ENCODE measurements at places on chromosomes 6 and 20.

DNA sequence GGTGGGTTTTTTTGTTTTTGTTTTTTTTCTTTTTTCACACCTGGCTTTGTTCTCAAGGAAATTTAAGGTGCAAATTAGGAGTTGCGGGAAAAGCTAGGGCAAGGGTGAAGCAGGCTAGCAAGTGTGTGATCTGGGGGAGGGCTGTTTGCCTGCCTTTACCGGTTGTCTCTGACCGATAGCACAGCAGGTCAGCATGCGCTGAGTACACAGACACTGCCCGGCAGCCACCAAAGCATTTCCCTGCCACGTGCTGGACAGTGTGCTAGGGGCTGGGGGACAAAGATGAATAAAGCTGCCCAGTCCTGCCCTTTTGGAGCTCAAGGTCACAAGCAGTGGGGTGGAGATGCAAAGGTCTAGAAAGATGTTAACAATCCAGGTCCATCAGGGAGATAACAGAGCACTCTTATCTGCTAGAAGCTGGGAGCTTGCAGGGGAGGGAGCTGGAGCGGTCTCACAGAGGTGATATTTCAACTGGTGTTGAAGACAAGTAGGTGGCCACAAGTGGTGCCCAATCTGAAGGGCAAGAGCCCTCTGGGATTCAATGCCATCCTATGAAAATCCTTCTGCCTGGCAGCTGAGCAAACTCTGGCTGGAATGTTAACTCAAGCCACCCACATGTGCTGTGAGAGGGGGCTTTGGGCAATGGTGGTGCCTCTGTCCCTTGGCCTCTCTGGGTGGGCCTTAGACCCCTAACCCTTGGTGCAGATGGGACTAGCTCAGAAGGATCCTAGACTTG lies 24.5 kb downstream of the TTBK1 start:
- no peak for DNase-seq

GRCh38 chr20:50409495-50409894 lies 100.7 kb upstream of the PTPN1 start:
- DNase-seq = no peak

- DNase-seq = no peak
Observed at GRCh38 chr6:32483968-32484613, 44.4 kb downstream of the HLA-DRA start.

GRCh38 chr6:99393366-99393697 lies 663 bp downstream of the COQ3 start:
- DNase-seq = no peak

DNA sequence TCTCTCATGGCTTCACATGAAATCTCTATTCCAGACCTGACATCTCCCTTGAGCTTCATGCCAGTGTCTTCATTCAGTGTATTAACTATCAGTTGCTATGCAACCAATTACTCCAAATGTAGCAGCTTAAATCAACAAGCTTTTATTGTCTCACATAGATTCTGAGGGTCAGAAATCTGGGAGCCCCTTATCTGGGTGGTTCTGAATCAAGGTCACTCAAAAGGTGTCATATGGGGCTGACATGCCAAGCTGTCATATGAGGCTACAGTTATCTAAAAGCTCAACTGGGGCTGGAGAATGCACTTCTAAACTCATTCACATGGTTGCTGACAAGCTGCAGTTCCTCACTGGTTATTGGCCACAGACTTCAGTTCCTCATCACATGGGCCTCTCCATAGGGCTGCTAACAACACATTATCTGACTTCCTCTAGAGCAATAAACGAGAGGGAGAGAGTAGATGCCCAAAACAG lies 7.3 kb upstream of the CGA start:
- no peak for DNase-seq

GRCh38 chr20:8652396-8652795 lies 416.5 kb upstream of the PLCB4 start:
- DNase-seq = no peak

DNA sequence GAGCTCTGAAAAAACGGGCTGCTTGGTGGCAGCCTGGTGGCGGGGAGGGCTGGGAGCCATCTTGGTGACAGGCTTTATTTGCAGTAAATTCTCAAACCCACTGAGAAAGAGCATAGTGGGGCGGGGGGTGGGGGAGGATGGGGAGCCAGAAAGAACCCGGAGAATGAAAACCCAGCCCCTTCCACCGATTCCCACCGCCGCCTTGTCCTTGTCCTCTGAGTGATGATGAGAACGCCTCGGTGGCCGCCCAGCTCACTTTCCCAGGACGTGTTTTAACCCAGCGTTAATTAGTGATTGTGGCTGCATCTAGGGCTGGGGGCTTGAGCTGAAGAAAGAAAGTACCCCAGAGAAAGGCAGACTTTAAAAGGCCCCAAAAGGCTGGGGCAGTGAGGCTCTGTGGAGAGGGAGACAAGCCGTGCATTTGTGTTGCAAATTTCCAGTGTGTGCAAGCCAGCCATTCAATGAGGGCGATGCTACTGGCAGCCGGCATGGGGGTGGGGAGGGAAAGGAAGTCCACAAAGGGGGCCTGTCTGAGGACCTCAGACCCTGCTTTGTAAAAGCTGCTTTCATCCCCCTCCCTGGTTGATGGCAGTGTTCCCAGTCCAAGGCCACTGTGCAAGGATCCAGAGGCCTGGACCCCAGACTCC lies 6.2 kb upstream of the GHRH start:
- no peak for DNase-seq

DNA sequence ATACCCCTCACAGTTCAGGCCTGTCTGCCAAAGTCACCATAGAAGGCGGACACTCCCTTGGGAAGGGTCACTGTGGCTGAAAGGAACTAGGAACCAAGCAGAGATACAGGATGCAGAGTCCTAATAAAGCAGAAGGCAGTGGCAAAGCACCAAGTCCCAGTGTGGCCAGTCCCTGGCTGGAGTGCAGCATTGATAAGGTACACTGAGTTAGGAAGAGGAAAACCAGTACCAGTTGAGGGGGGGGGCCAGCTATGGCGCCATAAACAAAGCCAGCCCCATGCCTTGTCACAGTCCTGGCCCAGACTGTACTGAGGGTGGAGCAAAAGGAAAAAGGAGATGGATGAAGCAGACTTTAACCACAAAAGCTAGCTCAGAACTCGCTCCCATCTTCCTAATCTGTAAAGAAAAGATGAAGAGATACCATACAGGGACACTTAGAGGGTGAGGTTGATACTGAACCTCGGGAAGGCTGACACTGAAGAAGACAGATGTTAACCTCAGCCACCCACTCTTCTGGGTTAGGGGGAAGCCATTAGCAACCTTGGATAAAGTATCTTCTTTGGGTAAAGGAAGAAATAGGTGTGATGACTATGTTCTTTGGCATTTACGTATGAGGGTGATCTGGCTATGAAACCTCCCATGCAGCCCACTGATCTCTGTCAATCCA lies 7.8 kb downstream of the ABHD12 start:
- no peak for DNase-seq

DNA sequence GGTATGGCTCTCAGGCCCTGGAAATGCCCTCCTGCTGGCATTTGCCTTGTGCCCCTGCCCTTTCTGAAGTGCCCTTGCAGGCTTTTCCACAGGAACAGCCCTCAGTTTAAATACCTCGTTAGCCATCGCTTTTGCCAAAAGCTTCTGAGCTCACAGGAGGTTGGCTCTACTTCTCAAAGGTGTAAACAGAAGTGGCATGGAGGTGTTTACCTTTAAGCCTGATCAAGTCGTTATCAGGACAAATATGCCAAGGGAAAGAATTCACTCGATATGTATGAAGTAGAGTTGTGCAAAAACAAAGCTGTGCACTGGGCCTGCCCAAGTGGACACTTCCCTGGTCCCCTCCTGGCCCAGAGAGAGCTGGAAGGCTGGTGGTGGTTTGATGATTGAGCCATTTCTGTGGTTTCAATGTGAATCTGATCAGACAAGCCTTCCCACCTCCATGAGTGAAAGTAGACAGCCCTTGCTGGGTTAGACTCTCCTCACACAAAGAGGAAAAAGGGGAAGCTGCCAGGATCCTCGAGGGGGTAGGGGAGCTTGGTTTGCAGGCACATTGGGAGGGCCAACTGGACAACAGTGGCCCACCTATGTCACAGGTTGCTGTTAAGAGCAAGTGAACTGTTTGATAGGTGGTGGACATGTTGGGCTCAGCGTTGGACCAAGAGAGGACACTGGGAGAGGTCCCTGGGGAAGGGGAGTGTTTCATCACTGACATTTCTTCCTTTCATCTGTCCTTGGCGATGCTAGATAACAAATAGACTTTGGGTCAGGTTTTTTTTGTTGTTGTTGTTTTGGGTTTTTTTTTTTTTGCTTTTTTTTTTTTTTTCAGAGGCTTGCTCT lies 98.7 kb downstream of the ZDHHC14 start:
- DNase-seq = no peak

- DNase-seq = peak; percentile 27
Observed at GRCh38 chr20:58907320-58908137, 55.0 kb downstream of the GNAS start.

DNA sequence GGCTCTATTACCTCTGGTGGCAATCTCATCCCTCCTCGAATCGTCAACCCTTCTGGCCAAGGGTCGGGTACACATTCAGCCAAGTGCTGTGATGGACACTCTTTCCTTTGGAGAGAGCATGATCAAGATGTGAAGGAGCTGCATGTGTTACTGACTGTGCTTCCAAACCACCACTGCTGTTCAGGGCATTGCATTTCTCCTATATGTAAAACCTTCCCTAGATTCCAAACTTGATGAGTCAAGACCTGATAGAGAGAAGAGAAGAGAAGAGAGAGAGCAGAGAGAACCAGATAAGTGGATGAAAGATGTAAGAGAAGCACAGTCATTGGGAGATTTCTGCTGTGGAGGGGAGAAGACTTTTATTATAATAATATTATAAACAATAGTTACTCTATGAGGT lies 162.2 kb downstream of the KCNQ5 start:
- no peak for DNase-seq

- DNase-seq = no peak
Observed at GRCh38 chr6:161583584-161583983, 309.7 kb upstream of the AGPAT4 start.

GRCh38 chr6:149761438-149761837 lies 11.9 kb downstream of the PCMT1 start:
- DNase-seq = no peak

- no peak for DNase-seq
Observed at GRCh38 chr6:147479857-147480256, 28.6 kb upstream of the SAMD5 start.

GRCh38 chr20:41501376-41501775 lies 116.8 kb downstream of the CHD6 start:
- DNase-seq = no peak

DNA sequence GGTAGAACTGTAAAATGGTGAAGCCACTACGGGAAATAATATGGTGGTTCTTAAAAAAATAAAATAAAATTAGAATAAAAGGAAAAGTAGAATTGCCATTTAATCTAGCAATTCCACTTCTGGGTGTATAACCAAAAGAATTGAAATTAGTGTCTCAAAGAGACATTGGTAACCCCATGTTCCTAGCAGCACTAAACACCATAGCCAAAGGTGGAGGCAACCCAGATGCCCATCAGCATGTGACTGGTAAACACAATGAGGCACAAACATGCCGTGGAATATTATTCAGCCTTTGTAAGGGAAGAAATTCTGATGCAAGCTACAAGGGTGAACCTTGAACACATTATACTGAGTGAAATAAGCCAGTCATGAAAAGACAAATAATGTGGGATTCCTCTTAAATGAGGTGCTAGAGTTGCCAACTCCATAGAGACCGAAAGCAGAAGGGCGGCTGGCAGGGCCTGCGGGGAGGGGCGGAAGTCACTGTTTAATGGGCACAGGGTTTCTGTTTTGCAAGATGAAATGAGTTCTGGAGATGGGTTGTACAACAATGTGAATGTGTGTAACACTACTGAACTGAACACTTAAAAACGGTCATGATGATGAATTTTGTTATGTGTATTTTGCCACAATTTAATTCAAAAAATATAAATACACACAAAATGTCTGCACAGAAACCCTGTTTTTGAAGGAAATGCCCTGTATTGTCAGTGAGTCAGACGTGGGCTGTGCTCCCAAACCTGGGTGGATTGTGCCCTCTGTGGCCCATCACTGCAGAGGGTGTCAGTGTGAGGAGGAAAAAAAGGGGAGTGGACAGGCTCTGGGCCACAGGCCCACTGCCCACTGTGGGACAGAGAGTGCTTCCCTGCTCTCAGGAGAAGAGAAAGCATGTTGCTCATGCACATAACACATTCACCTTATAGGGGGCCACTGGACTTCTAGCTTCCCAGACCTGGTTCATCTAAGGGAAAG lies 49.6 kb upstream of the CD93 start:
- no peak for DNase-seq

- DNase-seq = no peak
Observed at GRCh38 chr6:38443352-38444144, 196.2 kb downstream of the BTBD9 start.

All from NCI-H510A (cell line).